ENCODE measurements at places on chromosomes 7 and 10.

DNA sequence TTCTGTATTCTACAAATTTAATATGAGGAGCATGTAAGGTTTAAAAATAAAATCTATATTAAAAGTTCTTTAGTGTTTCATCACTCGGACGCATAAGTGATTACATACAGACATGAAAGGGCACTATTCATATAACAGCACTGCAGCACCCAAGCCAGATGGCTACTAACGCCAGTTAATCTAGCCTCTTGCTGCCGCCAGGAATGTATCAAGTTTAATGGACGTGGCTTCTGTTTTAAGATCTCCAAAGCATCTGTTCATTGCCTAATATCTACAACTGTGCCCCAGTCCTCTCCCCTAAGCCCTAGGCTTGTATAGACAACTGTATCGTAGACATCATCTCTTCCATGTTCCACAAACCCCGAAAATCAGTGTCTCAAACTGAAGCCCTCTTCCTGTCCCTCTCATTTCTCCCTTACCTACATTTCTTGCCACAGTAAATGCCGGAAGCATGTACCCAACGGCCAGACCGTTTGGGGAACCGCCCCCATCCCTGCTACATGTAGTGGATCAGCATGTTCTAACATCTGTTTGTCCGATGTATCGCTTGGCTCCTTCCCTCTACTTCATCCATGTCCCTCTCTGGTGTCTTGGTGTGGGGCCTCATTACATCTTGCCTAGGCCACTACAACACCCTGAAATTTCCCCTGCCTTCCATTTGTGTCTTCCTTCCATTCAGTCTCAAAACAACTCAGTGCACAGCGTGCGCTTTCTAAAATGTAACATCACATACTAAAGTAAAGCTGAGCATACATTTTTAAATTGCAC lies 147.5 kb upstream of the RSU1 start:
- no peak for DNase-seq

GRCh38 chr7:12178317-12178716 lies 32.8 kb upstream of the TMEM106B start:
- DNase-seq, result no peak

DNA sequence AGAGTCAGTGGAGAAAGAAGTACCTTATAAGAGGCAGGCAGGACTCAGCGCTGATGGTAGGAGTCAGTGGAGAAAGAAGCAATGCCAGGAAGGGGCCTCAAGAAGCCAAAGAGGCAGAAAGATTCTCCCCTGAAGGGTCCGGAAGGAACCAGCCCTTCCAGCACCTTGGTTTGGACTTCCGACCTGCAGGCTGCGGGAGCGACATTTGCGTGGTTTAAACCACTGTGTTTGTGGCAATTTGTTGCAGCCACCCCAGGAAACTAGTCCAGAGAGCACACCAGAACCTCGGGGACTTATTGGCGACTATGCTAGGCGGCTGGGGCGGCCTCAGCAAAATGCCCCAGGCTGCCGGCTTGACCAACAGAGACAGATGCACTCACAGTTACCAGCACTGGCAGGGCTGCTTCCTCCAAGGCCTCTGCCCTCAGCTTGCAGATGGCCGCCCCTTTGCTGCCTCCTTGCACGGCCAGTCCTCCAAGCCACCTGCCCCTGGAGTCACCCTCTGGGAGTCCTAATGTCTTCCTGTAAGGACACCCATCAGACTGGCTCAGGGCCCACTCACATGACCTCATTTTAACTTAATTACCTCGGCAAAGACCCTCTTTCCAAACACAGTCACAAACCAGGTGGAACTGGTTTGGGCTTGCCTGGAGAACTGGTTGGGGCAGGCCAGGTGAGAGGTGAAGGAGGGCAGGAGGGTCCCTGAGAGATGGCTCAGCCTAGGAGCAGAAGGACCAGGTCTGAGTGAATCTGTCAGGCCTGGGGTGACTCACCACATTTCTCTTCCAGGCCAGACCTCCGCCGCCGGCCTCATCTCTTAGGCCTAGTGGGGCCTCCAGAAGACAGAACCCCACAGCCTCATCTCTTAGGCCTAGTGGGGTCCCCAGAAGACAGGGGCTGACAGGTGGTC lies 26.1 kb downstream of the CALML3 start:
- no peak for DNase-seq

GRCh38 chr10:110057456-110057855 lies 49.7 kb downstream of the ADD3 start:
- no peak for DNase-seq

- DNase-seq, result no peak
These were observed 62.0 kb downstream of the PAX2 start for GRCh38 chr10:100807241-100807951.

All from ACHN (cell line).